ENCODE measurements at places on chromosomes 7 and 10.

DNA sequence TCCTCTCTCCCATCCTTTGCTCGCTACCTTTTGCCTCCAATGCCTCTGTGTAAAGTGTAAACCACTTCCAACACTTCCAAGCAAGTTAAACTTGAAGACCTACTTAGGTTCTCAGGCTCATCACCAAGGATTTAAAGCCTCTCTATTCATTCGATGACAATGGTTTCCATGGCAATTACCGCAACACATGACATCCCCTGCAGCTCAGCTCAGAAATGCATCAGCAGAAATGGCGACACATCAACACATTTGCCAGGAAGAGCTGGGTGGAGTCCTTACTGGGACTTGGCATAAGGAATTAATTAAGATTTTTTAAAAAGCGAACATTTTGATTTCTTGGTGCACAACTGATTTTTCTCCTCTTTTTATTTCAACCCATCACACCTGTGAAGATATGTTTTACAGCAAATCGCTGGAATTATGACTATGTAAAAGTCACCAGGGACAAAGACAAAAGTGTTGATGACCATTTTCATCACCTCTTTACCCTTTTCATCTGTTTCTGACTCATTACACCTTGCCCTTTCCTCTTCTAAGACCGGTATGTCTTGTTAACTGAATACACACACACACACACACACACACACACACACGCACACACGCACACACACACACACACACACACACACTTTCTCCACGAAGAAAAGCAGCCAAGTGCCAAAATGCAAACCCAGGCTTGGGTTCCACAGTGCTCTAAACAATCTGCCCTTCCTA is 453.4 kb upstream of the CELF2 start:
- no peak for DNase-seq

- DNase-seq: no peak
Observed at GRCh38 chr10:105759669-105760068, 1118.6 kb downstream of the SORCS3 start.

DNA sequence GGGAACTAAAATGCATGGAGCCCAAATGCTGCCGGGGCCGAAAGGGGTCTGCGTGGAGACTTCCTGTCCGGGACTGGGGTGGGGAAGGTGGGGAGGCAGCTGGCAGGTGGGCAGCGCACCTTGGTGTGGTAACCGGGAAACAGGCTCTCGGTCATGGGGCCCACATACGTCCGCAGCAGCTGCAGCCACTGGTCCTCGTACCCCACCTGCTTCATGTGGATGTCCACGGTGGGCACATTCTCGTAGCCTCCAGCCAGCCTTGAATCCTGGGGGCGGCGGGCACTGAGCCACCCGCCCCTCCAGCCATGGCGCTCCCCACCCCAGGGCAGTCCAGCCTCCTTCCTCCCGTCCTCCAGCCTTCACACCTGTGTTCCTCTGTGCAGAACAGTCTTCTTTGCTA is 6.6 kb upstream of the MOGAT3 start:
- no peak for DNase-seq

DNA sequence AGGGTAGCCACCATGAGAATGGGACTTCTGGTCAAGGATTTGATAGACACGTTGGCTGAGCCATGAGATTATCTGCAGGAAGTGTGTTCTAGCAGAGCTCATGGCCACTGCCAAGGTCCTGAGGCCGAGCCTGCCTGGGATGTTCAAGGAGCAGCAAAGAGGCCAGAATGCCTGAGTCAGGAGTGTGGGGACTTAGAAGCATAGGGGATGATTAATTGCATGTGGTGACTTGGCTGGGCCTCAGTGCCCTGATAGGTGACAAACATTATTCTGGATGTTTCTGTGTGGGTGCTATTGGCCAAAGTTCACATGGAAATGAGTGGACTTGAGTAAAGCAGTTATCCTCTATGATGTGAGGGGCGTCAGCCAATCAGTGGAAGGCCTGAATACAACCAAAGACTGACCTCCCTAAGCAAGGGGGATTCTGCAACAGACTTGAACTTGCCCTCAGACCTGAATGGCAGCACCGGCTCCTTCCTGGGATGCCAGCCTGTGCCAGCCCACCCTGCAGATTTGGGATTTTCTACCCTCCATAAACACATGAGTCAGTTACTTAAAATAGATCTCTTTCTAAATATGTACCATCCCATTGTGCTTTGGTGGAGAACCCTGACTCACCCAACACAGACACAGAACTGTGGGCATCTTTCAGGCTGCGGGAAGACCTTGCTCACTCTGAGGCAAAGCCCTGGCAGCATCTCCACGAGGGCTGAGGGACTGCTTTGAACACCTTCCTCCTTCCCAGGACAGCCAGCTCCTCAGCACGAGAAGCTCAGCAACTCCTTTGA is 363.9 kb upstream of the MGMT start:
- no peak for DNase-seq

DNA sequence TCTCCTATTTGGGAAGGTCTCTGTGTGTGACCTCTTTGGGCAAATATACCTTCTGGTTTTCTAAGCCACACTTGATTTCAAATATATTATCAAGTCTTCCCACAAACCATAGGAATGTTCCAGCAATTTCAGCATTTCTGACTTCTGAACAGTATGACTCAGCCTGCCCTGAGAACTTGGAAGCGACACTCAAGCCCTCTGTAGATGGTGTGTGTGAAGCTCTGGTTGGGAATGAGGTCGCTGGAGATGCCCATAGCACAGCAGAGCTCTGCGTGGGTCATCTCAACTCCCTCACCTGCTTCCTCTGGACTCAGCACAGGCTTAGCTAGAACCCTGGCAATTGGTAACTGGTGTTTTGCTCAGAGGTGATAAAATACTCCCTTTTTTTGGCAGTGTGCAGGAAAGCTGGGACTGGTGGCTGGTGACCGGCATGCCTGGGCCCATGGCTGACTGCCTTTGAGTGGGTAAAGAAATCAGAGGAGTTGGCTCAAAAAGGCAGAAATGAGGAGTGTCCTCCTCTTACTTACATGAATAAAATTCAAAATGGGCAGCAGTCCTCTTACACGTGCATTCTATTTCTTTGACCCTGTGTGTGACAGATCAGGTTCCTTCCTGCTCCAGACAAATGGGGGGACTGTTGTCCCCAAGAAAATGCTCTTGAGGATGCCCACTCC is 87.5 kb upstream of the NRP1 start:
- DNase-seq: peak; percentile 79

DNA sequence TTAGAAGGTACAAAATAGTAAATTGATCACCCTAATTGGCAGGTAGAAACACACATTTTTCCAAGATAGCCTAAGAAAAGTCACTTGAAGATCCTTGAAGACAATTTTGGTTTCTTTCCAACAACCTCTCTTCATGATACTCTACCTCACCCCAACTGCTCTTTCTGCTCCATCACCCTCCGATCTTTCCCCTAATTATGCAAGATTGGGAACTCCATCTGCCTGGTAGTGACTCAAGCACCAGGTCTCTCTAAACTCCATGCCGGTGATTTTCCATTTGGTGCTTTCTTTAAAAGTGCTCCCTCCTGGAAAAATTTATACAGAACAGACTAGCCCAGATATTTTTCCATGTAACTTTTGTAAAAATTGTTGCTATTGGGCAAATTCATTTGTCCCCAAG is 1.1 kb upstream of the AKR1B1 start:
- DNase-seq: no peak

- DNase-seq: no peak
Observed at GRCh38 chr7:102253973-102254370, 32.7 kb upstream of the SH2B2 start.

DNA sequence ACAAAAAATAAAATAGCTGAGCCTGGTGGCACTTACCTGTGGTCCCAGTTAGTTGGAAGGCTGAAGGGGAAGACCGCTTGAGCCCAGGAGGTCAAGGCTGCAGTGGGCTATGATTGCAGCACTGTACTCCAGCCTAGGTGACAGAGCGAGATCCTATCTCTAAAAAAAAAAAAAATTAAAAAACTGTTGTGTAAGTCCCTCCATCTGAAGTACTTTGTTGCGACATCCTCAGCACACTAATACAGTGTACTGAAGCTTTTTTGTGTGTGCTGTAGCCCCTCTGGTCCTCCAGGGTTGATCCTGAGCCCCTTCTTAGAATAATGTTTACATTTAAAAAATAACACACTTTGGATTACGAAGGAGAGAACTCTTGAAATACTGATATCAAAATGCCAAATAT is 71.3 kb downstream of the PFKFB3 start:
- no peak for DNase-seq

DNA sequence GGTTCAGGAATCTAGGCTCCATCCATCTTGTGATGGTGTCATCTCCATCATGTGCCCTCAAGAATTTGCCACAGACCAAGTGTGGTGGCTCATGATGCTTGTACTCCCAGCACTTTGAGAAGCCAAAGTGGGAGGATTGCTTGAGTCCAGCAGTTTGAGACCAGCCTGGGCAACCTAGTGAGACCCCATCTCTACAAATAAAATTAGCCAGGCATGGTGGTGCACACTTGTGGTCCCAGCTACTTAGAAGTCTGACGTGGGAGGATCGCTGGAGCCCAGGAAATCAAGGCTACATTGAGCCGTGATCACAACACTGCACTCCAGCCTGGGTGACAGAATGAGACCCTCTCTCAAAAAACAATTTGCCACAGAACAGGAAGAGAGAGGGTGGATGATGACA is 53.0 kb upstream of the SEPHS1 start:
- no peak for DNase-seq

DNA sequence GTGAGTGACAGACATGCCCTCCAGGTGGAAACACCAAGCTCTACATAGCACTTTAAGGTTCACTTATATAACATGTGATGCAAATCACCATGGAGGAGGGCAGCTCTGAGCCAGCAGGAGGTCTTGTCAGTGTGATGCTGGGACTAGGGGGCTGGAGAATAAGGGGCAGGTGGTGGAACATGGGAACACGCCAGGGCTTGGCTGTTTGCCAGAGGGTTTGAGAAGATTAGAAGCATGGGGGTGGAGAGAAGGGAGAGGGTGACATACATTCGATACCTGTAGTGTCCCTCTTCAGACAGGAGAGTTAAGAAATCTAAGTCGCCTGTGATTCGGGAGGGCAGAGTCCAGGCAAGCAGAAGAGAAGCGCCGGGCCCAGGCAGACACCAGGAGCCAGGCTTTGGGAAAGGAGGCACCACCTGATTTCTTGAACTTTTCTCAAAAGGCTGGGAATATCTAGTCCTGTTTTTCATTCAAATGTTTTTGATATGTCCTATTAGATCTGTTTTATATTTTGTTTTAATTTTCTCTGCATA is 16.9 kb upstream of the LAMB4 start:
- no peak for DNase-seq

DNA sequence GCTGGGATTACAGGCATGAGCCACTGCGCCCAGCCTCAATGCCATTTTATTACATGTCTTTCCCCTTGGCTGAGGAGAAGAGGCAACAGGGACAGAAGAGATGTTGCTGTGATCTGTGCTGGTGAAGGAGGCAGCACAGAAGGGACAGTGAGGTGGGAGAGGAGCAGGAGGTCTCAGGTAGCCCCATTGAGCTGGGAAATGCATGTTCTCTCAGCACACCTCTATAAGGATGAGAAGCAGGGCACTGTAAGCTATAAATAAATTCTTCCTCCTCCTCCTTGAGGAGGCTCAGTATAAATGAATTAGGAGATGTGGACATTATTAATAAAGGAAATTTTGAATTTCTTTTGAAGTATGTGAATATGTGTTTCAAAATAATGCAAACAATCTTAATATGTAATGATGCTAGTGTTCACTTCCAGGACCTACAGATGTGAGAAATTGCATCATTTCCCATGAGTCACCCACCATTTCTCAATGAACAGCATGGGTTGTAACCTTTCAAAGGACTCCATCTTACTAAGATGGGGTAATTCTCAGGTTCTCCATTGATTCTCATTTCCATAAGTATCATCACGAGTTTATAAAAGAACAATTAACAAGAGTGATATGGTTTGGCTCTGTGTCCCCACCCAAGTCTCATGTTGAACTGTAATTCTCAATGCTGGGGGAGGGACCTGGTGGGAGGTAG is 88.9 kb upstream of the ODAD2 start:
- peak; percentile 15 for DNase-seq

DNA sequence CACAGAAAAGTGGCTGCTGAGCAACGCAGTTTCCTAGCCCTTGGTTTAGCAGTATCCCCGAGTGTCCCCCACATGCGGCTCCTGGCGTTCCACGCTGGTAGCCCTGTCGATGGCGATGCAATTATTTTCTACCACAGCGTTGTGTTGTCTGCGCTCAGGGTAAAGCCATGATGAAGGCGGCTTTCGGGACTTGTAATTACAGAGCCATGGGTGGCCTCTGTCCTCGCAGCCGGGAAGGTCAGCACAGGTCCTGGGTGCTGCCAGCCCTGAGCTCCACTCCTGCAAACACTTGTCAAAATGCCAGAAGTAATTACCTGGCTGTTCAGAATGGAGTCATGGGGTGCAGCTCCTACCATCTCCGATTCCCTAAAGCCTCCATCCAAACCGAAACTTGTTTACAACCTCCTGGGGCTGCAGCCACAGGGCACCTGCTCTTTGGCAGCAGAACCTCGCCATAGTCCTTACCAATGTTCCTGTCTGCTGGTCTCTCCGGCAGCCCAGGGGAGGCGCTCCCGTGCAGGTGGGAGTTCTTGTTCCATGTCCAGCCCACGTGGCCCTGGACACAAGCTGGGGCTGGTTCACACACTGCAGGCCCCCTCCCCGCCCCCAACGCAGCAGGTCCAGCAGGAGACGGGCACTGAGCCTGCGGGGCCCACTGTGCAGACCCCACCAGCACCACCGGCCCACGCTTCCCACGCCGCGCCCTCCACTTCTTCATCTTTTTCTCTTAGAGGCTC is 512.6 kb downstream of the PTPRN2 start:
- no peak for DNase-seq

- DNase-seq: no peak
Observed at GRCh38 chr7:99002827-99003212, 124.5 kb downstream of the TRRAP start.

DNA sequence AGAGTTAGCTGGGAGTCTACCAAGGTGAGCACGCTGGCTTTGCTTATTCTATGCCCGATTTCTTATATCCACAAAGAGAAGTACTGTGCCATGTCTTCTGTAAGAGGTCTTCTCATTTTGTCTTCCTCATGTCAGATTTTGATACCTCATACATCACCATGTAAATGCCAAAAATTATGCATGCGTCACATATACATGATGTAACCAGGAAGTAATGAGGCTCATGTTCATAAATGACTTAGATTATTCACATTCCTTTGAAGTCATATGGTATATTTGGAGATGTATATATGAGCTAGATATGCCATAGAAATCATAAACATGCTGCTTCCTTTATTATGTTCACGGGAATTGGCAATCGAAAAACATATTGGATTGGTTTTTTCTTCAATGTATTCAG is 97.7 kb upstream of the CELF2 start:
- no peak for DNase-seq

- DNase-seq: no peak
Observed at GRCh38 chr7:79893991-79894390, 240.6 kb upstream of the GNAI1 start.

DNA sequence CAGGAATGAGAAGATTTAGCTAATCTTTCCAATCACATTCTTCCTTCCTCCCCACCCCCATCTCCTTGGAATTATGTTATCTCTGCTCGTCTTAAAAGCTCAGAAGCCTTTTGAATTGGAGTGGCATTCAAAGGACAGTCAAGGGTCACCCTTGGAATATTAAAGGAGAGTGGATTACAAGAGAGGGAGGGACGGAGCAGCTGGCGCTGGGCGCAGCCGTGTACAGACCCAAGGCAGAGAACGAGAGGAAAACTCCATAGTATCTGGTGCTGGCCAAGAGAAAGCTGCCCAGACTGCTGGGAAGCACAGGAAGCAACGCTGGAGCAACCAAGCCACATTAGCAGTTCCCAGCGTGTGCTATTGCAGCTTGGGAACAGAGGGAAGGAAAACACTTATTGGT is 95.7 kb downstream of the POU6F2 start:
- no peak for DNase-seq
